Effector CD8-positive, alpha-beta T cell (primary cell): ENCODE measurements at places on chromosomes 7 and 10.

DNA sequence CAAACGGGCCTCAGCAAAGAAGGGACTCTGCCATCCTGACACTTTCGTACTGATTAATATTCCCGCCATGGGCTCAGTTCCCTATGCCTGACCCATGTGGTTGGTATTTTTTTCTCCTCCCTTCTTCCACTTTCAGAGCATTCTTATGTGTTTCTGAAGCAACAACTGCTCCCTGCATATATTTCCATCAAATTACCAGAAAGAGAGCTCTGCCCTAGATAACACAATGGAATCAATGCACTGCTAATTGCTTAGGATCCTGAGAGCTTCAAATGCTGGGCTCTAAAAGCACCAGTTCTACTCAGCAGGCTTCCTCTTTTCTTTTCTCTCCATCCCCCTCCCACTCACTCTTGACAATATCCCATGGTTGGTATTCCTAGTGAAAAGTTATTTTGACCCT, 5.3 kb downstream of the TECTB start:
- no peak for DNase-seq

DNA sequence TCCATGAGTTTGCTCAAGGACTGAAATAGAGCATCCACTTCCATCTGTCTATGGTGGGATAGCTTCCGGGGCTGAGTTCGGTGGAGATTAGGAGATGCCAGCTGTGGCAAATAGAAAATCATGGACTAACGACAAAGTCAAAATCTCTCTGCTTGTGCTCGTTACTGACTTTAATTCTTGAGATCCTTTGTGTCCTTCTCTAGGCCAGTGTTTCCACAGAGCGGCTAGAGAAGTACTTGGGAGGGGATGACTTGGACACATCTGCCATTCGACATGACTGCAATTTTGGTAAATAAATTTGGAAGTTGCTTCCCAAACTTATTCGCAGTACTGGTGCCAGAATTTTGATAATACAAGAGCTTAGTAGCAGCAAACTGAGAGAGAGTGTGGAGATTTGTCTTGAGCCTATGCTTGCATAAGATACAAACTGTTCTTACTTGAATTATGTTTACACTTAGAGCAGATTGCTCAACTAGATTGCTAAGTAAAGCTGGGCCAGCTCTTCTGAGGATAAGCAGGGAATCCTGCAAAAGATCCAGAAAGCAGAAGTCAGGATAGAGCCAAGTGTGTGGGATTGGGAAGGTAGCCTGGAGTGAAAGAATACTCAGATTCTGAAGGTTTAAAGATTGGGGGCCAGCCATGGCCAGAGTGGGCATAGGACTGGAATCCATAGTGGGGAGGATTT, 27.6 kb downstream of the ABCC2 start:
- DNase-seq, result no peak

GRCh38 chr10:119518176-119518575, 24.3 kb downstream of the RGS10 start:
- no peak for DNase-seq

GRCh38 chr7:156194813-156195212, 382.6 kb upstream of the SHH start:
- DNase-seq, result no peak

DNA sequence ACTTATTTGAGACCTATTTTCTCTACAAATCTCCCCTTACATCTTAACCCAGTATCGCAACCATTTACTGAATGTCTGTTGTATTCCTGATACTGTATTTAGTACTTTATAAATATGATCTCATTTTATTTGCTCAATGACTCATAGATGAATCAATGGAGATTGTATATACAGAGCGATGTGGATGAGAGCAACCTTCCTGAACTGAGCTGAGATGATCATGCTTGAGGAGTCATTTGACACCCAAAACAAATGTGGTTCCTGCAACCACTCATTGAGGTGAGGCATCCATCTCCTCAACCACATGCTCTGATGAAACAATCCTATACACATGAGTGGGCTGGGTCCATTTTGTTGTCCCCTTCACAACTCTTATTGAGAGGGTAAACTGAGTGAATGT, 250.0 kb downstream of the CDC14C start:
- DNase-seq, result no peak

DNA sequence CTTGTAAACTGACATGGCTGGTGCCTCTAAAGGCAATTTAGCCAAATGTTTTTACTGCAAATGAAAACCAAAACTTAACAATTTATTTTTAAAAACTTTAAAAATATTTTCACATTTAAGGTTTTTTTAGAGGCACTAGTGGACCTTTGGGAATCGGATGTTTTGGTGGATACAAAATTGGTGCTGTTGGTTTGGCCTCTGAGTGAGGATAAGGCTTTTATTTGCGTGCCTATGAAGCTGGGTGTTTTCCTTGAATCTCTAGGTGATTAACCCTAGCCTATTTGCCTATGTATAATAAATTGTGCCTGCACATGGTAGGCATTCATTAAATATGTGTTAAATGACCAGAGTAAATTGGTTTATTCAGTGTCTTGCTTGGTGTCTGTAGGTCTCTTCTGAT, 2.9 kb upstream of the SGCE start:
- no peak for DNase-seq

DNA sequence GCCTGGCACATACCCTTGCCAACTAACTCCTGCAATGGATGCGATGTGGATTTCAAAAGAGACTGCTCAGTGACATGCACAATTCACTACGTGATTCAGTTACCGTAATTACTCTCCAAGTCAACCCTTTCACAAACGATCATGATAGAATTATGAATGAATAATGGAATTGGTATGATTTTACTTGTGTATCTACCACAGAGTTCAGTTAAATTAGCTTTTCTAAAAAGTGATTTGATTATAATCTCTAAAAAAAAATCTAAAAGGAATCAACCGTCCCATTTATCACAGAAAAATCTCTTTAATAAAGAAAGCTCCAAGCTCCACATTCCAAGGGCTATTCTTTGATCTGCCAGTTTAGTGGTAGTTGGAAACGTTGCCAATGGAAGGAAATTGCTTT, 30.4 kb upstream of the RSU1 start:
- no peak for DNase-seq

GRCh38 chr7:27576360-27576944, 86.2 kb downstream of the HIBADH start:
- DNase-seq, result no peak

GRCh38 chr7:36360244-36360643, 29.4 kb upstream of the ANLN start:
- no peak for DNase-seq

DNA sequence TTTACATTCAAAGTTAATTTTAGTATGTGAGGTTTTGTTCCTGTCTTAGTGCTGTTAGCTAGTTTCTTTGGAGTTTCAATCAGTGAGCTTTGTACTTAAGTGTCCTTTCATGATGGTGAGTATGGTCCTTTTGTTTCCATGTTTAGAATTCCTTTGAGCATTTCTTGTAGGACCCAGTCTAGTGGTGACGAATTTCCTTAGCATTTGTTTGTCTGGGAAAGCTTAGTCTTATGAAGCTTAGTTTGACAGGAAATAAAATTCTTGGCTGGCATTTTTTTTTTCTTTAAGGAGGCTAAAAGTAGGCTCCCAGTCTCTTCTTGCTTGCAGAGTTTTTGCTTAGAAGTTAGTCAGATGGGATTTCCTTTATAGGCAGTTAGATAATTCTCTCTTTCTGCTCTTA, 209.2 kb upstream of the SEMA3C start:
- DNase-seq, result no peak

DNA sequence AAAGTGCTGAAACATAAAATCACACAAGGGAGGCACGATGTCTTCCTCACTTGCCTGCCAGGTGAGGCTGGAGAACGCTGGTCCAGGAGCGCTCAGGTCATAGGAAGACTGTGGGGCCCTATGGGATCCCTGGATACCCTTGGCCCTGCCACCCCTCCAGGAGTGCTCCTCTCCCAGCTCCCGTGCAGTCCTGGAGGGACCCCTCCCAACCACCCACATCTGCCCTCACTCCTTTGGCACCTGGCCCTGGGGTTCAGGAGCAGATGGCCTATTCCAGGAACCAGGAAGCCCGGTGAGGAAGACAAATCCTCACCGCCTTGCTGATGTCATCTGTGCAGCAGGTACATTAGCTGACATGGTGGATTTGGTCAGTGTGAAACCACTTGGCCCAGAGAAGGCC, 3.7 kb upstream of the CXCL12 start:
- DNase-seq, result no peak

DNA sequence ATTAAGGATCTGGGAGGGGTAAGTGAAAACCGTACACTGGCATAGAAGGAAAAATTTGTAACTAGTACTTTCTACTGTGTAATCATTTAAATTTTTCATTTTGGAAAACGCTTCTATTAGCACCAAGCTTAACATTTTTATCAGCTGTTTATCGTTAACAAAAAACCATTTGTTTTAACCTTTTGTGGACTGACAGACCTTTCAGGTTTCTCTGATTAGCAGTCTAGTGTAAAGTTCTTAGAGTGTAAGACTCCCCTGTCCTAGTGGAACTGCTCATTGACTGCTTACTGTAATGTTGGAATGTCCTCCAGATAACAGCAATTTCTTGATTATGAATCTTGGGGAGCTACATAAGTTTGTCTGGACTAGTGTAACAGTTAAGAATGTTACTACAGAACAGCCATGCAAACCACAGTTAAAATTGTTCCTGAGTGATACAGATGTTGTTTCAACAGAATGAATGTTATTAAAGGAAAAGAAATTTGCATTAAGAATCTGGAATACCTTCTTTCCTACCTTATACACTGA, 2.0 kb downstream of the DBF4 start:
- DNase-seq, result no peak

DNA sequence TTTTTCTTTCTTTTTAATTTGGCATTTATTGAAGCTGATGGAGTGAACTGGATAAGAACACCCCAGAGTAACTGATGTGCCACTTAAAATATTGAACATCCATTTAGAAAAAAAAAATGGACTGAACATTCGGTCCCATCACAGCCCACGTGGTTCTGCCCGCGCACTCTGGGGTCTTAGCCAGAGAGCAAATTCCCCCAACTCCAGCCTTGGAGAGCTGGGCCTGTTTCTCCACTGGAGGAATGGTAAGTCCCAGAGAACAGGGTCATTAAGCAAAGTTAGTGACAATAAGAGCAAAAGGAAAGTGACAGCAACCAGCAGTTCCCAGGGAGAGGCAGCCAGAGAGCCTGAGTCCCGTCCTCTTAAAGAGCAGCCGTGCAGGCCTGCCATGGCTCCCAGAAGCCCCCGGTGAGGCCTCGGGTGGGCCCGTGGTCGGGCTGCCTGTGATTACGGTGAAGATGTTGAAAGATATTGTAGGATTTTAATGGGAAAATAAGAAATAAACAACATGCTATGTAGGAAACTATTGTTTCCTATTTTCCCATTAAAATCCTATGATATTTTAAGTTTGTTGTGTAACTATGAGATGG, 487.9 kb upstream of the MKI67 start:
- no peak for DNase-seq

- DNase-seq, result no peak
These were observed 110.1 kb upstream of the POM121L12 start for GRCh38 chr7:52925332-52925731.

DNA sequence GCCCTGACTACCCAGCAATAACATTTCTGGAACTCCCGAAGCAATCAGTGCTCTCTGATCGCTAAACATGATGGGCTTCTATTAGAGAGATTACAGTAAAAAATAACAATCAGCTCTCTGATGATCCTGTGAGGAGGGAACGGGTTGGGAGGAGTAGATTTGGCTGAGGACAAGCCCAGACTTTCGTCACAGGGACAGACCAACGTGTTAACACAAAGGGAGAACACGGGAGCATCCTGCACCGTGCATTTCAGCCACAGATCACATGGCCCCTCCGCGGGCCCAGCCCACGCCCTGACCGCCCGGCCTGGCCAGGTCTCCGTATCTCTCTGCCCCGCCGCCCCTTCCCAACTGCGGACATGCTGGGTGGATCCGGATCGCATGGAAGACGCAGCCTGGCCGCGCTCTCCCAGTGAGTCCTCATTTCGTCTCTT, 95.0 kb upstream of the AGBL3 start:
- no peak for DNase-seq
